ENCODE measurements at places on chromosomes 3 and 15.

DNA sequence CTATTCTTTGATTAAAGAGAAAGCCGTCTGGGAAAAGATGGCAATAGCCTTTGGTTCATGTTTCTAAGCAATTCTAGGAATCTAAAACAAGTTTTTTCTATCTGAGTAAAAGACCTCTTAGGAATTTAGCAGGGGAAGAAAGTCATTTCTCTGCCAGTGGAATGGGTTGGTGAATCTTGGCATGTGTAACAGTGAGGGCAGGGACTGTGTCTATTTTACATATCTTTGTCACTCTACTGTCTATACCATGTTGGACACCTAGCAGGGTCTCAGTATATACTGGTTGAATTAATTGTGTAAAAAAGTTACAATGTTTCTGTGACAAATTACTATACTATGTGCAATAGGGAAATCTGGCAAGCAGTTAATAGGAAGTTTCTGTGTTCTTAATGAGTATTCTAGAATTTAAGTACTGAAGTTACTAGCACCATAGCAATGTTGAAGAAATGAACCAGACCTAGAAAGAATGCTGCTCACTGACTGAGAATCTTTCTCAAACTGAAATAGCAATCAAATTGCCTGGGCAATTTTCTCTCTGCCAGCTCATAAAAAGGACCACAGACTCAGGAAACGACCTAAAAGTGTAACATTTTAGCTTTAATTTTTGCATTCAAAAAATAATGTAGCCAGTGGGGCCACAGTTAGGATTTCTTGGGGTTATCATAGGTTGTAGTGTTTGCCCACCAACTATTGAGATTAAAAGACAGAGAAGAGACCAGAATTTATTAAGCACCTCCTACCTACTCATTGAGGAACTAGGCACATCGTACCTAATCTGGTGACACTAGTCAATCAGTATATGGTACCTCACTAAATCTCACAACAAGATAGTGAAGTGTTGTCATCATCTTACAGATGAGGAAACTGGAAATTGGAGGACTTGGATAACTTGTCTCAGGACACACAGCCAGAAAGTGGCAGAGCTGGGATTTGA is 56.2 kb upstream of the LEKR1 start:
- DNase-seq = no peak

GRCh38 chr15:39499681-39500080 is 81.2 kb upstream of the THBS1 start:
- no peak for DNase-seq

GRCh38 chr15:42914728-42915497 is 5.7 kb downstream of the TTBK2 start:
- DNase-seq = no peak

DNA sequence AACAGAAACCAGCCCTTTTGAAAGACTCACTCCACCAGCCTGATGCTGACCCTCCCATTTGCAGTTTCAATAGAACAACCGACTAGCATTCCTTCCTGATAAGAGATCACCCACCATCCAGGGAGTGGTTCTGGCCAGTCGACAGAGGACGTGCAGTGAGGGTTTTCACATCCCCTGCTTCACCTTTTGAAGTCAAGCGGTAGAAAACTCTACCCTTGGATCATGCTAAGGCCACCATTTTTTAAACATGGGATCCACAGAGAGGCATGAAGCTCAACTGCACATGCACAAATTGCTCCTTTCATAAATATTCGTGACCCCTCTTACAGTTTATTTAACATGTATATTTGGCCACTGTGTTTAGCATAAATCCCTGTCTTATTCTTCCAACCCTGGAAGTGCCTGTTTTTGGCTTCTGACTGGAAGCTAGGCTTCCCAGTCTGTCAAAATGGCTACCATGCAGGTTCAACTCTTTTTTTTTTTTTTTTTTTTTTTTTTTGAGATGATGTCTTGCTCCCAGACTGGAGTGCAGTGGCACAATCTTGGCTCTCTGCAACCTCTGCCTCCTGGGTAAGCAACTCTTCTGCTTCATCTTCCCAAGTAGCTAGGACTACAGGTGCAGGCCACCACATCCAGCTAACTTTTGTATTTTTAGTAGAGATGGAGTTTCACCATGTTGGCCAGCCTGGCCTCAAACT is 1.0 kb upstream of the THUMPD3 start:
- DNase-seq = no peak

DNA sequence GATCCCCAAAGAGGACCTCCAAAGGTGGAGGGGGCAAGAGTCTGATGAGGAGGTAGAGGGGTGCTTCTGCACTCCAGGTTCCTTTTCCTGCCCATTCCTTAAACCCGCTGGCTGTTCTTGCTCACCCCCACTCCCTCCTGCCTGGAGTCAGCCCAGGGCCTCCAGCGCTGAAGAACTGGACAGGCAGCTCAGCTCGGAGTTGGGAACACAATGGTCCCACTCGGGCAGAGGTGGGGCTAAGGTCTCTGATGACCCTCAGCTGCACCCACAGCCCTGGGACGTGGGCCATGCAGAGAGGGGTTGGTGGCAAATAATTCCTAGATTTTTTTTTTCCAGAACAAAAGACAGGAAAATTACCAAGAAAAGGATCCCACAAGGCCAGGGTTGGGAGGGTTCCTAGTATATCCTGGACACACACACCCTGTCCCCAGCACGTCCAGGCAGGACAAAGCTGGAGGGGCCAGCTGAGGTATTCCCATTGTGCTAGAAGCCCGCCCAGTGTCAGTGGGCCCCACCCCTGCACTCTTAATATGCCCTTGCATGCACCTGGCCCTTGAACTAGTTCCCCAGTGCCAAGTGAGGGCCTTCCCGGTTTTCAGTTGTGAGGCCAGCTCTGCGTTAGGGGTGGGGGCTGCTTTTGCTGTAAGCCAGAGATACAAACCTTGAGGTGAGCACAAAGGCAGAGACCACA is 22.1 kb upstream of the IP6K2 start:
- DNase-seq = no peak

DNA sequence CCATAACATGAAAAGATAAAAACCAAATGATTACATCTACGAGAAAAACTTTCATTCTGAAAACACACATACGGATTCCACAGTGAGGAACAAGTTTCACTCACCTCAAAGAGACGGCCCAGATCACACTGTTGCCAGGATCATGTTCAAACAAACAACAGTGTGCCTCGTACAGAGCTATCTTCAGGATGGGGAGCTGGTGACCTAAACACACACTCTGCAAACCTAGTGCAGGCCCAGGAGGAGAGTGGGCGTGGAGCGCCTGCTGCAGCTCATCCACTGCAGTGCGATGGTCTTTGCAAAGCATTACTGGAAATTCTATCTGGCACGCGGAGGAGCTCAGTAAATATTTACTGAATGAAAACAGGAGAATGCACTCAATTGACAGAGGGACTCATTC is 38.5 kb downstream of the TAMM41 start:
- DNase-seq = no peak

GRCh38 chr15:89693091-89693490 is 2.5 kb downstream of the WDR93 start:
- DNase-seq = no peak

DNA sequence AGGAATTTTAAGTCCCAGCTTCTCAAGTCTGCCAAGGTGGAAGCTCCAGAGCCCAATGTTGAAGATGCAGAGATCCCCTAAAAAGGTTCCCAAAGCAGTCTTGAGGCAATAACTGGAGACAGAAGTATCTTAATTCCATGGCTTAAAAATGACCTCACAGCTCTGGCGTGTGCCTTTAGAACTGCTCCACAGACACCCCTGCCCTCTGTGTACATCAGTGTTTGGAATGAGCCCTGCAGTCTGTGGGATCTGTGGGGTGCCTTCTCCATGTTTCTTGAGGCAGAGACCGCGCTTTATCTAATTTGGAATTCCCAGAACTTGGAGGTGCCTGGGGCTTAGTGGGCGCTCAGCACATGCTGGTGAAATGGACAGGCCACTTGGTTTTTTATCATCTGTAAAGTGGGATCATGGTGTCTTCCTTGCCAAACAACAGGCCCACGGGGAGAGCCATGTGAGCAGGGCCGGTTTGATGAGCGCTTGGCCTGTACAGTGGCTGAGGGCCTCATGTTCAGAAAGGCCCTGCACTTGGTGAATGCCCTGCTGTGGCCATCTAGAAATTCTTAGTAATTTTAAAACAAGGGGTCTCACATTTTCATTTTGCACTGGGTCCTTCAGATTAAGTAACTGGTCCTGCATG is 7.1 kb downstream of the ITGA11 start:
- DNase-seq = no peak

Measured in activated CD8-positive, alpha-beta memory T cell treated with anti-CD3 and anti-CD28 coated beads for 48 hours (primary cell).